ENCODE measurements at places on chromosomes 2 and 18.

GRCh38 chr18:6561420-6561861, 146.7 kb upstream of the L3MBTL4 start:
- no peak for DNase-seq

DNA sequence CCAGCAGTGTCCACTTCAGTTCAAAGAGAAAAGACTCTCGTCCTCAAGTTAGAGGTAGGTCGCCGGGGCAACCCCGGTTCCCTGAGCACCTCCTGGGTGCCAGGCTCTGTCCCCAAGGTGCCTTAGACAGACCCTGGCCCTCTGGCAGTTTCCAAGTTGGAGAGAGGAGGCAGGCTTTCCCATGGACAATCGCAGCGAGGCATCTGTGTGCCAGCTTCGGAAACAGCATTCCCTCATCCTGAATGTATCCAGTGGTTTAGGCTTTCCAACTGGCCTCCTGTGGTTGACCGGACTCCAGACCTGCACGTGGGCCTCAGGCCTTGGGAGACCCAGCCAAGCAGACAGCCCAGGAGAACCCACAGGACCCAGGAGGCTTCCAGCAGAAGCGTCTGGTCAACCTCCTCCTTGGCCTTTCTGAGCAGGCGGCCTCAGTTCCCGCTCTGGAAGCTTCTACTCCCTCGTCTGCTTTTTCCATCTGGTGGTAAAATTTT, 70.3 kb downstream of the KCNF1 start:
- DNase-seq: no peak

GRCh38 chr18:11482271-11482670, 127.1 kb upstream of the SLC35G4 start:
- DNase-seq: no peak

DNA sequence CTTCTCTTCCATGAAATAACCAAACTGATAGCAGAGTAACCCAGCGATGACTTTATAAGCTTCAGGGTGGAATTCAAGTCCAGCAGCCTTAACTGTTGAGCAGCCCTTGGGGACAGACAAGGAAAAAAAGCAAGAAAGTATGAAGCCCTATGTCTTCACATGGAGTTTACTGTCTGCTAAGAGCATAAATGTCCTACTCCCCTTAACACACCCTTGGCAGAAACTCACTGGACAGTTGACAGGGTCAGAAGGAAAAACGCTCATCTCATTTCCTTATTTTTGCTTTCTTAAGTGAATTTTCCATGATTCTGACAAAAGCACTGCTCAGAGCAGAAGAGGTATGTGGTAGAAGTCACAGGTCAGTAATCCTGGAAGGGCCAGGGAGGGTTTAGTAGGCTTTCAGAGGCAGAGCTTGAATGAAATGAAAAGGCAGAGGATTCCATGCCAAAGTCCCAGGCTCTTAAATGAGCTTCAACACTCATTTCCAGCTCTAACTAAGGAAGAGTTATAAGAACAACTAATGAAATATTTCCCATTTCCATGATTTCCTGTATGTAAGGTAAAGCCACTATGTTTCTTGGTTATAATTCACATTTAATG, 683.3 kb upstream of the KLHL29 start:
- no peak for DNase-seq

DNA sequence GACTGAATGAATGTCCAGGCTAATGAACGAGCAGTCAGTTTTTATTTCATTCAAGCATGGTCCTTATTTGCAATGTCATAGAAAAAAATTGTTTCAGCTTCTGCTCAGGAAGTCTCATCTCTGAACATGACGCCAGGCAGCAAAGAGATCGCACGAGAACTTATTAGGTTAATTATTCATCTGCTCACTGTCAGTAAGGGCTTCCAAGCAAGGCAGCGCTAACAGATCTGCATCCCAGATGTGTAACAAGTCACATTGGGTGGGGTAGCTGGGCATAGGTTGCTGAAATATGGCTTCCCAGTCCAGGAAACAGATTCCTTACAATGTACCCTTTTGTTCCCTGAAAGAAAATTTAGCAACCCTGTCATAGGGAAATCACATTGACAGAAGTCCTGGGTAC, 63.5 kb downstream of the ANKRD44 start:
- no peak for DNase-seq

- DNase-seq: no peak
These were observed 2.3 kb downstream of the RFTN2 start for GRCh38 chr2:197673106-197673505.

DNA sequence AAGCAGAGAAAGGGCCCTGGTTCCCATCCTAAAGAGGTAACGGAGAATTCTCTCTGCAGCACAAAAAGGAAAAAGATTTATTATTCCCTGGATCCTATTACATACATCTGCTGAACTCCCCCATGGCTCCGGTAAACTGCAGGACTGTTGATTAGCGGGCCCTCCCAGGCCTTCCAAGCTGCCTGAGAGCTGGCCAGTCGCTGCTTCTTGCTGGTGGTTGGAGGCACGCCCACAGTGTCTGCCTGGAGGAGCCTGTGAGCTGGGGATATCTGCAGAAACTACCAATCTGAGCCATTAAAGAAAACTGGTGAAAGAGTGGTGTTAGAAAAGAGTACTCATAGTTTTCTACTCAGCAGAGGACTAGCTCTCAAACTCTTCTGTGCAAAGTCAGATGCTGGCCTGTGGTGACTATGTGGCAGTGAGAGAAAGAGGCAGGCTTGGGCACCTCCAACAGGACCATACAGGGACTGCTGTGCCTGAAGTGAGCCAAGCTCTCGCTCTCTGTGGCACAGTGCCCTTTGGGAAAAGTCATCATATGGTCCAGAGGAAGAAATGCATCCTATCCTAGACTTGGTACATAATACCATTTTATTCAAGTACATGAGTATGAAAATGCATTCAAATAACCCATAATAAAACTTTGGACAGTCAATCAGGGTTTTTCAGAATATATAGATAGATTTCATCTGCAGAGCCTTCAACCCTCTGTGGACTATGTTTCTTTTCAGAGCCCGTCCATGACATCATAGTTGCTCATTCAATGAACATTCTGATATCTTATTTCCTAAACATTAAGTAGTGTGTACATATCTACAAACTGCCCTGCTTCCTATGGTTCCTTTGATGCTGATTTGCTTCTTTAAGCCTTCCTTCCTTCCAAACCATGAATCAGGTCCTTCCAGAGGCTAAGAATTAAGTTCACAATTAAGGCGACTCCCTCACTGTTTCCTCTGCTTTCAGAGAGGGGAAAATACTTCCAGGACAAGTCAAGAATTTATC, 242.0 kb upstream of the LYPD1 start:
- no peak for DNase-seq

DNA sequence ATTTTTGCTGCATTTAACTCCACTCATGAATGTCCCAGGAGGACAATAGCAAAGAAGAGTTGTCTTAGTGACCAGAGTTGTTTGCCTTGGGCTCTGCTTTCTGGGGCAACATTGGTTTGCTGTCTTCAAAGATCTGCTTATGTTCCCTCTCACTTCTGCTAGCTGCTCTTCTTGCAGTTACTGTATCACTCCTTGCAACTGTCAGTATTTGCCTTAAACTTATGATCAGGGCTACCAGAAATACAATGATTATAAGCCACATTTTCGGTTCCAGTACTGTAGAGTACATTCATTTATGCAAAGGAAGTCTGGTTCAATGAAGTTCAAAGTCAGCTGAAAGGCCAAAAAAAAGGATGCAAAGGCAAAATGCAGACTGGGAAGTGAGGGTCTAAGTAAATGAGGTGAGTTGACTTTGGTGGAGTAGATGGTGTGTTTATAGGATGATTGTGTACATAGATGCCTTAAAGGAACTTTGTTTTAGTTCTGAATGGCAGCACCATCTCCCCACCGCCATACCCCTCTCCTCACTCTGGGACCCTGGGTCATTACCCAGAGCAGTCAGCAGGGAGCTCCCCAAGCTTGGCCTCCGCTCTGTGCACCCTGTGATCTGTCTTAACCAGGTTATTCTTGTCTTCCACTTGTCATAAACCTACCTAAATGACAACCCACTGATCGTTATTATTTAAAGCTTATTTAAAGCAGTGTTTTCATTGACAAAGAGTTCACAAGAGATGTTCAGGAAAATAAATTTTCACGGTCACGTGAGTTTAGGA, 236.0 kb downstream of the DOK6 start:
- DNase-seq: no peak

DNA sequence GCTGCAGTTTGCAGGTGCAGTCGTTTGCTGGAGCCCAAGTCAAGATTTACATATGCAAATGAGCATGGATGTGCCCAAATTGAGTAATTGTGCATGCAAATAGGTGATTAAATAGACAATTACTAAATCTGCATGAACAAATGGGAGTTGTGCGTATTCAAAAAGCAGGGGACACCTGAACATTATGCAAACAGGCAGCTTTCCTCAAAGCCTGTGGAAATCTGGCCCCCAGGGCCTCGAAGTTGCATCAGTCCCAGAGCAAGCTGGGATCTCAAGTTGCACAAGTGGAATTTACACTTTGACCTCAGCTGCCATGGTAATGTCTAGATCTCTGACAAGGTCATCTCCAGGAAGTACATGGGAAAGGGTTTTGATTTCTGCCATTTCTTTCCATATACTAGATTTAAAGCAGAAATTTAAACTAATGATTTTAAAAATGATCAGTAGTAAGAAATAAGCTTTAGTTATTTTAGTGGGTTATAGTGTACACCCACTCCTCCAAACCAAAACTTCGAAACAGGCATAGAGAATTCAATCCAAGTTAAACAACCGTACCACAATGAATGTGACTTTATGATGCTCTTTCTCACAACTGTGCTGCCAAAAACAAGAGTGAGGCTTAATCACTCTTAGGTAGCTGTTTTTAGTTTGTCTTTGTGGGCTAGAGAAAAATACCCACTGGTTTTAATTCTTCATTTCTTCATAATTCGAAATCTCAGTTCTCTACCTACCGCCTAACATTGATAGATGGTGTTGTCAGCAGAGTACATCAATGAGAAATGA, 110.7 kb downstream of the RND3 start:
- no peak for DNase-seq

- no peak for DNase-seq
These were observed 14.5 kb downstream of the CHRNA1 start for GRCh38 chr2:174749793-174750192.

DNA sequence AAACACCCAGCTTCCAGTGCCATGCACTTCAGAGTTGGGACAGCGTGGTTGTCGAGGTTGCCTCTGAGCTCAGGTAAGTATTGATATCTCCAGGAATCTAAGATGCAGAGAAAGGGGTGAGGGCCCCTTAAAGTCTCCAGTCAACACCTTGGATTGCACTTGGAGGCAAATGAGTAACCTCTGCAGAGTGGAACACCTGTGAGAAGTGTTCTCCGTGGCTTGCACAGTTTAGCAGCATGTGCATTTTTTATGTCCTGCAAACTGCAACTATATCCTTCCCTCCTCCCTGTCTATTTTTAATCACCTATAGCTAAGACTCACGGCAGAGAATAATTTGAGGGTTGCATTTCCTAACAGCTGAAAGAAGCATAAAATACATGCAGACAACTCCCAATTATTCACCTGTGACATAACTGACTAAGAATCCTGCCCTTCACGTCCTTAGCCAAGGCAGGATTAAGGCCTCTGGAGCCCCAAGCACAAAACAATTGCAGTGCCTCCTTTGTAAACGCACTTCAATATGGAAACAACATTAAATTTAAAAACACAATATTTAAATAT, 1.6 kb upstream of the ZNF385B start:
- no peak for DNase-seq

- DNase-seq: no peak
These were observed 133.0 kb downstream of the MYO3B start for GRCh38 chr2:170310876-170311502.

- no peak for DNase-seq
These were observed 30.0 kb upstream of the NPC1 start for GRCh38 chr18:23616258-23616657.

- DNase-seq: no peak
These were observed 12.7 kb upstream of the HNMT start for GRCh38 chr2:137951586-137951985.

- no peak for DNase-seq
These were observed 30.8 kb upstream of the TMEM214 start for GRCh38 chr2:27001950-27002349.

GRCh38 chr2:212893216-212893615, 258.2 kb downstream of the IKZF2 start:
- no peak for DNase-seq

GRCh38 chr18:79047556-79048244, 21.5 kb upstream of the ATP9B start:
- DNase-seq: no peak

GRCh38 chr2:100891906-100892642, 72.1 kb downstream of the NPAS2 start:
- no peak for DNase-seq

GRCh38 chr2:221997100-221997499, 301.7 kb downstream of the PAX3 start:
- DNase-seq: no peak

DNA sequence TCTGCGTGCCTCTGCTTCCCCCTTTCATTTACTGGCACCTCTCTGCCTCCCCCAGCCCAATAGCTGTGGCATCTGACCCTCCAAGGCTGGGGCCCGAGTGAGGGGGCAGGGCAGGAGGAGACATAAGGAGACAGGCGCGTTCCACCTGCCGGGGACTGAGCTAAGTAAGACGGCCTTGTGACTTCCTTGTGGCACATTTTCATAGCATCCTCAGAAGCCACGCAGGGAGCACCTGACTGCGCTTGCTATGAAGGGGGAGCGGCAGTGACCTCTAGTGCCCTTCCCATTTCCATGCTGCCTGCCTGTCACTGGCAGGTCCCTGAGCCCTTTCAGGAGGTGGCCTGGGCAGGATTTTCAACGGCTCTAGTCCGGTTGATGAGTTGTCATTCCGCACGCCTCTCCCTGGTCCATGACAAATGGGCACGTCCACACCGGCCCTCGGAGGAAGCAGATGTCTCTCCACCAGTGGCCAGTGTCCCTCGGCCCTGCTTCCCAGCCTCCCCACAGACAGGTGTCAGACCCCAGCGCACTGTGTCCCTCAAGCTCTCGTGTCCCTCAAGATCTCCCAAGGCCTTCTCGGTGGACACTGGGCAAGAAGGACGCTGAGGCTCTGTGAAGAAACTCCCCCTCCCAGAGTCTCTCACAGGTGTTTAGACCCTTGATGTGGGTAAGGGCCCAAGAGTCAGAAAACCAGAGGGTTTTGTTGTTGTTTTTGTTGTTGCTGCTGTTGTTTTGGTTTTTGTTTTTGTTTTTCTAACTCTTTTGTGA, 42.7 kb downstream of the CYP26B1 start:
- no peak for DNase-seq

- no peak for DNase-seq
These were observed 250.0 kb upstream of the DCC start for GRCh38 chr18:52090005-52090404.

DNA sequence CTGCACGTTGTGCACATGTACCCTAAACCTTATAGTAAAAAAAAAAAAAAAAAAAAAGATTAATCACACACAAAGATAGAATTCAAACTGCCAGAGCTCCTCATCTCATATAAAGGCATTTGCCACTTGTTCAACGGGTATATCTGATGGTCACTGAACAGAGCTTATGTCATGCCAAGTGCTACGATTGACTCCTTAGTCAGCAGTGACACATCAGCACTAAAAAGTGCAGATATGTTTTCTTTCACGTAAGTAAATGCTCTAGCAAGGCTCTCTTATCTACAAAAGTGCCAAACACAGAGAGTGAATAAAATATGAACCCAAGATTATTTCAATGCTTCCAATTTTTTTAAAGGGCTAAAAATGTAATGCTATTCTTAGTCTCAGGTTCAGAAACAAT, 1.1 kb downstream of the LMAN1 start:
- DNase-seq: no peak
